ENCODE measurements at places on chromosomes 13 and 19.

GRCh38 chr19:871446-872265 lies 12.2 kb downstream of the CFD start:
- H3K4me1 ChIP-seq, result peaks cover 25% of the 10 kb centered on the region
- H3K27ac ChIP-seq, result peak overlapping the region; percentile 66
- DNase-seq, result no peak

DNA sequence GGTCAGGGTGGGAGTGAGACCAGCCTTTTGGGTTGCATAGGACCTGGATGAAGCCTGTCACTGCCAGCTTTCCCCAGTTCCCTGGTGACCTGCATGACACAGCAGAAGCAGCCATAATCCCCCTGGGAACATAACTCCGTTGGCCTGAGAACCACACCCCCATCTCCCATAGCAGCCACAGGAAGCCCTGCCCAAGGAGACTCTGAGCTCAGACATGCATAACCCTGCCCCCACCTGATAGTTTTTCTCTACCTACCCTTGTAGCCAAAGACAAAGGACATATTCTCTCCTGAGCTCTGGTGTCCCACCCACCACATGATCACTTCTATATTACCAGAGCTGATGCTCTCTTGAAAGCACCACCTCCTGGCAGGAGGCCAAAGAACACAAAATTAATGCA lies 413.5 kb upstream of the HTR2A start:
- no peaks in the 10 kb centered on the region for H3K4me1 ChIP-seq
- no peak for DNase-seq
- H3K4me3 ChIP-seq, result no peak overlapping the region

GRCh38 chr13:45788011-45788410 lies 63.5 kb downstream of the SIAH3 start:
- no peak for DNase-seq
- H3K27me3 ChIP-seq, result peaks cover 6% of the 10 kb centered on the region
- no peaks in the 10 kb centered on the region for H3K4me1 ChIP-seq
- H3K4me3 ChIP-seq, result no peak overlapping the region
- H3K36me3 ChIP-seq, result no peaks in the 10 kb centered on the region

DNA sequence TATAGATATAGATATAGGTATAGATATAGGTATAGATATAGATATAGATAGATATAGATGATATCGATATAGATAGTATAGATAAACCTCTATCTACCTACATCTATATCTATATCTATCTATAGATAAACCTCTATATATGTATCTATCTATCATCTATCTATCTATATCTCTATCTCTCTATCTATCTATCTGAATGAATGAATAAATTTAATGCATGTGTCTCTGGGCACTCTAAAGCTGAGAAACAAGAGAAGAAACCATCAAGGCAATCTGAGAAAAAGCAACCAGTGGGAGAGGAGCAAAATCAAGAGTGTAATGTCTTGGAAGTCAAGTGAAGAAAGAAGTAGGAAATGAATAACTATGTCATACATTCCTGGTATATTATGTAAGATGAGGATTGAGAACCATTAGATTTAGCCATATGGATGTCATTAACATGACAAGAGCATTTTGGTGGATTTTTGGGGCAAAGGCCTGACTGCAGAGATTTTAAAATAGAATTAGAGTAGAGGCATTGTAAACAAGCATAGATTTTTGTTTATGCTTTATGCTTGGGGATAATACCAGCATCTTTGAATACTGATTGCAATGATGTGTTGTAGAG lies 1262.7 kb upstream of the MIR17HG start:
- H3K27ac ChIP-seq, result no peak overlapping the region
- H3K27me3 ChIP-seq, result no peaks in the 10 kb centered on the region
- H3K4me1 ChIP-seq, result no peaks in the 10 kb centered on the region
- no peaks in the 10 kb centered on the region for H3K36me3 ChIP-seq

DNA sequence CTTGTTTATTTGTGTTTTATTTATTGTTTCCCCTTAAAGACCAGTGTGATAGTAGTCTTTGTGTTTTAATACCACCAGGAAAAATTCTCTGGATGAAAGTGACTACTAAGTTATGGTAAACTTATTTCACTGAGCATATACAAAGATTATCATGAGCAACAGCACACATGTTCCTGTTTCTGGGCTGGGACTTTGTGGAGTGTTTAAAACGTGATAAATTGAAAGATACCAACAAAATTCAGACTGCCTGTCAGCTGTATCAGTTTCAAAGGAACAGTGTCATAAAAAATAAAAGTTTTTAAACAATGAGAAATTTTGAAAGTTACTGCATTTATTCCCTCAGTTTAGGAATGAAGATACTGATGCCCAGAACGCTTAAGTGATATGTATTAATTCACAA lies 259.4 kb downstream of the DACH1 start:
- no peaks in the 10 kb centered on the region for H3K4me1 ChIP-seq
- no peaks in the 10 kb centered on the region for H3K36me3 ChIP-seq
- H3K27me3 ChIP-seq, result no peaks in the 10 kb centered on the region

GRCh38 chr19:28737021-28737895 lies 475.7 kb downstream of the UQCRFS1 start:
- H3K36me3 ChIP-seq, result no peaks in the 10 kb centered on the region
- H3K4me1 ChIP-seq, result peaks cover 3% of the 10 kb centered on the region
- no peak for DNase-seq
- H3K4me3 ChIP-seq, result no peak overlapping the region
- H3K27me3 ChIP-seq, result no peaks in the 10 kb centered on the region

- DNase-seq, result no peak
- peaks cover 23% of the 10 kb centered on the region for H3K27me3 ChIP-seq
- peak overlapping the region; percentile 61 for H3K4me3 ChIP-seq
- peaks cover 24% of the 10 kb centered on the region for H3K4me1 ChIP-seq
- H3K36me3 ChIP-seq, result no peaks in the 10 kb centered on the region
Observed at GRCh38 chr19:14073261-14073924, 807 bp downstream of the MISP3 start.

DNA sequence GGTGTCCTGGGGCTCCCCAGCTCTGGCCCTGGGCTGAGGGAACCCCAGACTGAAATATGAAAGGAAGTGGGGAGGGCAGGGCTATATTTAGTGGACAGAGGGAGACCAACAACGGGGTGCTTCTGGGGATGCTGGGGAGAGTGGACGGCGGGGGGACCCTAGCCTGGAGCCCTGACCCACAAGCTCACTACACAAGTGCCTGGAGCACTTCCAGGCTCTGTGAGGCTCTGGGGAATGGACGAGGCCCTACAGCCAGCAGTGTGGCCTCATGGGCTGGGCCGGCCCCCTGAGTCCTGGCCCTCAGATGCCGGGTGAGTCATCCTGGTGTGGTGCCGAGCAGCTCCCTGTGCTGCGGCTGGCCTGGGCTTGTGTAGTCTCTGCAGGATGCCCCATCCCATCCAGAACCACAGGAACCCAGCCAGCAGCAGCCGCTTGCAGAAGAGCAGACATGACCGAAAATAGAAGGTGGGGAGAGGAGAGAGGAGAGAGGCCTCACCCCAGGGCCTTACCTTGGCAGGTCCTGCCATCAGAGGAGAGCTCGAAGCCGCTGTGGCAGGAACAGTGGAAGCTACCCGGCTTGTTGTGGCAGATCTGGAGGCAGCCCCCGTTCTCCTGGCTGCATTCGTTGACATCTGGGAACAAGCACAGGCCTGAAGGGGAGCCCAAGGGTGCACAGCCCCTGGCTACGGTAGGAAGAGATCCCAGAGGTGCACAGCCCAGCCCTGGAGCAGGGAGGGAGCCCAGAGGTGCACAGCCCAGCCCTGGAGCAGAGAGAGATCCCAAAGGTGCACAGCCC lies 26.1 kb downstream of the GAS6 start:
- H3K36me3 ChIP-seq, result peaks cover 46% of the 10 kb centered on the region
- peaks cover 54% of the 10 kb centered on the region for H3K4me1 ChIP-seq
- peak; percentile 98 for DNase-seq
- H3K27me3 ChIP-seq, result no peaks in the 10 kb centered on the region

- H3K4me3 ChIP-seq, result no peak overlapping the region
- no peak for DNase-seq
- no peaks in the 10 kb centered on the region for H3K4me1 ChIP-seq
- peaks cover 9% of the 10 kb centered on the region for H3K36me3 ChIP-seq
Observed at GRCh38 chr19:42333018-42333417, 7.6 kb downstream of the MEGF8 start.

DNA sequence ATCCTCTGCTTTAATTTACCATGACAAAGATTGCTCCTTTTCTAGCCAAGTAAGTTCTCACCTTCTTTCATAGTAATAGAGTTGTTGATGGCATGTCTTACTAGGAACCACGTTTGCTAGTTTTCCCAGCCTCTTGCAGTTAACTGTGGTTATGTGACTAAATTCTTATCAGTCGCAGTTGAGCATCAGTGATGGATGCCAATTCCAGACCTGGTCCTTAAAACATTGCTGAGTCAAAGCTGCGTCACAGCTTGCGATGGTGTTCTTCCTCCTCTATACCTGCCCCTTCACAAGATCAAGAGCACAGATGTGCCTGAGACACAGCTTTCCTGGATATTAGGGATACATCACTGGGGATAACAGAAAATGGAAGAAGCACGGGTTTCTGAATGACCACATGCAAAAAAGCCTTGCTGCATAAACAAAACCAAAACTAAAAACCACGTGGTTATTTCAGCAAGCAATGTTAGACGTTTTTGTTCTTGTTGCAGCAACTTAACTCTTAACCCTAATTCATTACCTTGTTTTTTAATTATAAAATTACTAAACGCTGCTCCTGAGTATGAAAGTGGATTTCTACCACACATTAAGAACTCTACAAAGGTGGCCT lies 97.6 kb upstream of the DACH1 start:
- DNase-seq, result no peak
- no peak overlapping the region for H3K27ac ChIP-seq
- no peaks in the 10 kb centered on the region for H3K4me1 ChIP-seq
- H3K4me3 ChIP-seq, result no peak overlapping the region
- no peaks in the 10 kb centered on the region for H3K36me3 ChIP-seq

GRCh38 chr19:47776568-47776967 lies 1.9 kb upstream of the SELENOW start:
- H3K4me3 ChIP-seq, result no peak overlapping the region
- peaks cover 7% of the 10 kb centered on the region for H3K36me3 ChIP-seq
- peaks cover 14% of the 10 kb centered on the region for H3K4me1 ChIP-seq
- peak; percentile 79 for DNase-seq
- H3K27ac ChIP-seq, result peak overlapping the region; percentile 98

DNA sequence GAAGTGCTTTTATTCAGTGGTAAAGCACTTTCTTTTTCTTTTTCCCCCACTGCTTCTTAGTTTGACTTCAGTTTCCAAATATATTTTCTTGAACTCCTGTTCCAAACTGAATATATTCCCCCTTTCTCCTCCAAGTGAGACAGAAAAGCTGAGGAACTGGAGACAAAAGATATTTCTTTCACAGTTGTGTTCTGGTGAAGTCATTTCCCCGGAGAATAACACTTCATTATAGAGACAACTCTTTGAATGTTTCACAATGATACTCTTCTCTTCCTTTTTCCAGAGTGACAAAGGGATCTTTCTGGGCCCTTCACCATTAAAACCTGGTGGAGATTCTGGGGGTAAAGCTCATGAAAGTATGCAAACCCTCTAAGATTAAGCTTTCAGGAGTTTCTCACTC lies 860.8 kb upstream of the SLITRK5 start:
- no peak overlapping the region for H3K4me3 ChIP-seq
- no peak for DNase-seq
- no peaks in the 10 kb centered on the region for H3K27me3 ChIP-seq
- no peaks in the 10 kb centered on the region for H3K4me1 ChIP-seq

GRCh38 chr13:99008577-99008976 lies 30.7 kb upstream of the DOCK9 start:
- H3K27ac ChIP-seq, result peak overlapping the region; percentile 65
- no peaks in the 10 kb centered on the region for H3K27me3 ChIP-seq
- no peak for DNase-seq
- H3K4me1 ChIP-seq, result peaks cover 45% of the 10 kb centered on the region
- no peaks in the 10 kb centered on the region for H3K36me3 ChIP-seq

GRCh38 chr13:105763851-105764250 lies 771.6 kb downstream of the EFNB2 start:
- no peaks in the 10 kb centered on the region for H3K4me1 ChIP-seq
- no peaks in the 10 kb centered on the region for H3K27me3 ChIP-seq
- DNase-seq, result no peak
- H3K27ac ChIP-seq, result no peak overlapping the region
- H3K4me3 ChIP-seq, result no peak overlapping the region

- no peaks in the 10 kb centered on the region for H3K36me3 ChIP-seq
- H3K4me3 ChIP-seq, result no peak overlapping the region
- no peak for DNase-seq
- peaks cover 8% of the 10 kb centered on the region for H3K4me1 ChIP-seq
- H3K27me3 ChIP-seq, result no peaks in the 10 kb centered on the region
Observed at GRCh38 chr13:46662690-46663089, 109.7 kb downstream of the LRCH1 start.

DNA sequence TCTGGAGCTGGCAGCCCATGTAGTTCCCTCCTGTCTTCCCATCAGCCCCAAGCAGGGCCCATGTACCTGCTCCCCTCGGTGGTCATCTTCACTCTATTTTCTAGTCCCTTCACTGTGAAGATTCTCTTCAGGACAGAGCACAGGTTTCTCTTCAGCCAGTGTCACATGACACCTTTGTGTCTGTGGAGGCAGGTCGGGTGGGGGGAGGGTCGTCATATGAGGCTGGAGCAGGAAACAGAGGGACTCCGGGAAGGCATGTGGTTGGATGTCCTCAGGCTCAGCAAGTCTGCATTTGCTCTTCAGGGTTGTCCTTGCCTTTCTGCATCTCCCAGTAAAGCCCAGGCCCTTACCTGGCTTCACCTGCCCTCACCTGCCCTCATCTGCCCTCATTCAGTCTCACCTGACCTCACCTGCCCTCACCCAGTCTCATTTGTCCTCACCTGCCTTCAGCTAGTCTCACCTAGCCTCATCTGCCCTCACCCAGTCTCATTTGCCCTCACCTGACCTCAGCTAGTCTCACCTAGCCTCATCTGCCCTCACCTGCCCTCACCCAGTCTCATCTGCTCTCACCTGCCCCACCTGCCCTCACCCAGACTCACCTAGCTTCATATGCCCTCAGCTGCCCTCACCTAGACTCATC lies 120.3 kb downstream of the ZDHHC20 start:
- DNase-seq, result no peak
- H3K27ac ChIP-seq, result no peak overlapping the region
- no peaks in the 10 kb centered on the region for H3K4me1 ChIP-seq
- no peaks in the 10 kb centered on the region for H3K27me3 ChIP-seq
- no peaks in the 10 kb centered on the region for H3K36me3 ChIP-seq

GRCh38 chr13:96002322-96003131 lies 50.7 kb downstream of the UGGT2 start:
- H3K4me1 ChIP-seq, result no peaks in the 10 kb centered on the region
- H3K36me3 ChIP-seq, result no peaks in the 10 kb centered on the region
- no peak overlapping the region for H3K27ac ChIP-seq

DNA sequence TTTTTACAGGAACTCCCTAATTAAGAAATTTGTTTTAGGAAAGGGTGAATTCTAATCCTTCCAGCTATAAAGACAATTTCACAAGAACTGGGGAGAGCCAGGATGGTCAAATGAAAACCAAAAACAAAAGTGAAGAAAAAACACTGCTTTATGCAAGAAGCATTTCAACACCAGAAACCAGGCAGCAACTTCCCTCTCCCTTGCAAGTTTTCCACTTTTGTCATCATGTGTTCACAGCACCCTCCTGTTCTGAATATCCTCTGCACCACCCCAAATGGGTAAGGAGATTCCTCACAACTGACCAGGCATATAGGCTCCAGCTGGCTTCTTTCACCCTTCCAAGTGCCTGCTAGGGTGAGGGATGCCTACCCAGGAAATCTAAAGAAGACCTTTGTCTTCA lies 328.1 kb downstream of the TBC1D4 start:
- no peaks in the 10 kb centered on the region for H3K36me3 ChIP-seq
- DNase-seq, result no peak
- H3K4me1 ChIP-seq, result no peaks in the 10 kb centered on the region
